MG63 (cell line): ENCODE measurements at places on chromosomes 11 and 22.

DNA sequence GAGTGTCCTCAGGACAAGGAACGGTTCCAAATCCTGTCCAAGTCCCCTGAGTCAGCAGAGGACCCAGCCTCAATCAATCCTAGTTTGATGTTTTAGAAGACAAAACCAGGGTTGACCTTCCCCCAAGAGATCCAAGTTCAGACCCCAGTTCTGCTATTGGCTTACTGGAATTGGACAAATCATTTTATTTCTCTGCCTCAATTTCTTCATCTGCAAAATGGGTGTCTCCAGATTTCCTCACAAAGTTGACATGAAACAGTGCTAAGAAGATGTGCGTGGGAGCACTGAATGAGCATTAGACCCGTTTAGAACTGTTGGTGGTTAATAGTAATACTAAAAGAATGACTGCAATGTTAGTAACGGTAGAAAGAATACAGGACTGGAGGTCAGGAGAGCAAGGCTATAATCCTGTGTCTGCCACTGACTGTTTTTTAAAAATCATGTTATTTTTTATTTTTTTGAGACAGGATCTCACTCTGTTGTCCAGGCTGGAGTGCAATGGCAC, 32.8 kb upstream of the SCUBE1 start:
- no peak for DNase-seq

DNA sequence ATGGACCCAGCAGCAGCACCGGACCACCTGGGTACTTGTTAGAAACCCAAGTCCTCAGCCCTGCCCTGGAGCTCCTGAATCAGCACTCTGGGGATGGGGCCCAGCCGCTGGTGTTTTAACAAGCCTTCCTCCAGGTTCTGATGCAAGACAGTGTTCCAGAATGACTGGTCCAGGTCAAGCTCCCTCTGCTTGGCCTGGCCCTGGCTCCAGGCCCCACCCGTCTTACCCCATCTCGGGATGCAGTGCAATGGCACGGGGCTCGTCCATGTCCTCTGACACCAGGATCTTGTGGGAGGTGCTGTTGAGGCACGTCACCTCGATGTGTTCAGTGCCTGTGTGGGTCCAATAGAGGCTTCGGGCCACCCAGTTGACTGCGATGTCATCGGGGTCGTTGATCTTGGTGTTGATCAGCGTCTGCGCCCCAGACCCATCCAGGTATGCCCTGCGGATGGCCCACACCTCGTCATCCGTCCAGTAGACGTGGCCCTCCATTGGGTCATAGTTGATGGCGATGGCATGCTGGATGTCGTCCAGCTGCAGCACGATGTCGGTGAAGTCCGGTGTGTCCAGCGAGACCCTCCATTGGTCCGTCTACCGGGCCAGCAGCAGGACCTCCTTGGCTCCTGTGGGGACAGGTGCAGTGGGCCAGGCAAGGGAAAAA, 140.3 kb downstream of the CRYBB2 start:
- DNase-seq = no peak

- DNase-seq = no peak
These were observed 250.9 kb upstream of the NARS2 start for GRCh38 chr11:78825591-78826020.

DNA sequence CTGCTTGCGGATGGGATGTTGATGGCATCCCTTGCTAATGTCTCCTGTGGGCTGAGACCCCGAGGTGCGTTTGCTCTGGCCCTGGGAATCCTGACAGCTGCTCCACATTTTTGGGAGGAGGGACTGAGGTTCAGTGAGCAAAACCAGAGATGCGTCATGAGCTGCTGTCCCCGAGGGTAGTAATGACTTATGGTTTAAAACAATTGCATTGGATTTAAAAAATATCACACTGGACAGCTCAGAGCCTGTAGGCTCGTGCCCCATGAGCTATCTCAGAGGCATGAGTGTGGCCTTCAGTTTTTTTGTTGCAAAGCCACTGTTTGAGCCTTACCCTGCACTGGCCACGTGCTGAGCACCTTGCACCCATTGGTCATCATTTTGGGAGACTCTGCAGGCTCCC, 20.9 kb upstream of the PARVG start:
- peak; percentile 13 for DNase-seq

- peak; percentile 86 for DNase-seq
These were observed 55.5 kb downstream of the ABTB2 start for GRCh38 chr11:34302046-34302921.

DNA sequence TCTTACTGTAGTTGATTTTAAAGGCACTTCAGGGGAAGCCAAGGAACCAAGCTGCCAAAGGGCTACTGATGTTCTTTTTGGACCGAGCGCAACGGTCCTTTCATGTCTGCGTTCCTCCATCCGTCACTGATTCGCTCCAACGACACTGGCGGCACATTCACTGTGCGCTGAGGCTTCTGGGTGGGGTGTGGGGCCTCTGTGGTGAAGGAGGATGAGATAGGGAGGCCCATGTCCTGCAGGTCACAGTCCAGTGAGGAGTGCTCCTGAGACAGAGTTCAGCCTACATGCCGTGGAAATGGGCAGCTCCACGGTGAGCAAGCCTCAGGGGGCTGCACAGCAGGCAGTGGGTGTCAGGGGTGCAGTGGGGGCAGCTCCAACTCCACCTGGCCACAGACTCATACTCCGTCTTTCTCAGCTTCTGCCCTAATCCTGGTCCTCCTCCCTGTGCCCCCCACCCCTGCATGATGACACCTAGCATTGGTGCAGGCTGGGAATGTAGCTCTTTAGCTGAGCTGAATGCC, 87.8 kb upstream of the SHANK2 start:
- no peak for DNase-seq

DNA sequence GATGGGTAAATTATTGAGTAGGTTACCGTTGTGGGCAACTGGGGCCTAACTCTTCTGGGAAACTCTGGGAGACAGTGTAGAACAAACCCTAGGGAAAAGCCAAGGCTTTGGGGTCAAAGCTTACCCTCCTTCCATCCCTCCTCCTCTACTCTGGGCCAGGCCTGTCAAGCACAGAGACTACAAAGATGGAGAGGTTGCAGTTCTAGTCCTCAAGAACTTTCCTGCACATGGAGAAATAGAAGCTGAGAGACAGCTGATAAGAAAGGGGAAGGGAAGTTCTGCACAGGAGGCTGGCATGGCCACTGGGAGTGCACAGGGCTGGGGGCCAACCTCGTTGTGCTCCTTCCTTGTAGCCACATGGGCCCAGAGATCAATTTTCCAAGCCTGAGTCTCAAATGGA, 67.2 kb upstream of the ALX4 start:
- DNase-seq = no peak

- DNase-seq = no peak
These were observed 7.7 kb downstream of the SPA17 start for GRCh38 chr11:124681421-124681820.
